ENCODE measurements at places on chromosomes 5 and 9. TPM values are rescaled to one million over a fixed set of nuclear protein-coding genes. Genes with fewer than 3 reads are reported as not detected.

GRCh38 chr5:141743866-141744272 lies 61.8 kb upstream of the ARAP3 start:
- DNase-seq = no peak
- no peak overlapping the region for H3K4me3 ChIP-seq
- no peaks in the 10 kb centered on the region for H3K36me3 ChIP-seq
- H3K27ac ChIP-seq = no peak overlapping the region
- H3K27me3 ChIP-seq = no peaks in the 10 kb centered on the region
- peaks cover 4% of the 10 kb centered on the region for H3K4me1 ChIP-seq

DNA sequence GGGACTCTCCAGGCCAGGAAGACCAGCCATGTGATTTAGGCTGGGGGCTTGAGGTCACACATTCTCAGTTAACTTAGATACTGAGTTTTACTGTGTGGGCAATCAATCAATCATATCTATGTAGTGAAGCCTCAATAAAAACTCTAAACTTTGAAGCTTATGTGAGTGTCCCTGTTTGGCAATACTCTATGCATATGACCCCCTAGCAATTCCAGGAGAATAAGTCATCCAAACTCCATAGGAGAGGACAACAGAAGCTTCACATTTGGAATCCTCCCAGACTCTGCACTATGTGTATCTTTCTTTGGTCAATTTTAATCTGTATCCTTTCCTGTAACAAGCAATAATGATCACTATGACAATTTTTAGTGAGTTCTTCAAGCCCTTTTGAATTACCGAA lies 216.8 kb upstream of the RGMB start:
- H3K27me3 ChIP-seq = no peaks in the 10 kb centered on the region
- H3K36me3 ChIP-seq = no peaks in the 10 kb centered on the region
- H3K4me1 ChIP-seq = no peaks in the 10 kb centered on the region
- no peak overlapping the region for H3K27ac ChIP-seq
- no peak overlapping the region for H3K4me3 ChIP-seq
- no peak for DNase-seq

GRCh38 chr9:126125992-126126409 lies 200.6 kb upstream of the MVB12B start:
- H3K4me1 ChIP-seq = no peaks in the 10 kb centered on the region
- H3K4me3 ChIP-seq = no peak overlapping the region
- no peaks in the 10 kb centered on the region for H3K27me3 ChIP-seq
- no peaks in the 10 kb centered on the region for H3K36me3 ChIP-seq

DNA sequence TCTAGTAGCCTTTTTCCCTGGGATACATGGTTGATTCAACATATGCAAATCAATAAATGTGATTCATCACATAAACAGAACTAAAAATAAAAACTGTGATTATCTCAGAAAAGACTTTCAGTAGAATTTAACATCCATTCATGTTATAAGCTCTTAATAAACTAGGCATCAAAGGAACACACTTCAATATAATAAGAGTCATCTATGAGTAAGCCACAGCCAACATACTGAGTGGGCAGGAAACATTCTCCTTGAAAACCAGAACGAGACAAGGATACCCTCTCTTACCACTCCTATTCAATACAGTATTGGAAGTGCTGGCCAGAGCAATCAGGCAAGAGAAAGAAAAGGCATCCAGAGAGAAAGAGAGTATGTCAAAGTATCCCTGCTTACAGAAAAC lies 239.9 kb downstream of the ATPSCKMT start:
- DNase-seq = no peak
- H3K27ac ChIP-seq = no peak overlapping the region
- H3K36me3 ChIP-seq = no peaks in the 10 kb centered on the region

- no peak for DNase-seq
- H3K27ac ChIP-seq = no peak overlapping the region
- peaks cover 9% of the 10 kb centered on the region for H3K4me1 ChIP-seq
- peaks cover 4% of the 10 kb centered on the region for H3K36me3 ChIP-seq
- H3K27me3 ChIP-seq = no peaks in the 10 kb centered on the region
These were observed 230.2 kb downstream of the AOPEP start for GRCh38 chr9:94956731-94957130.

- H3K36me3 ChIP-seq = peaks cover 29% of the 10 kb centered on the region
- peak; percentile 48 for DNase-seq
- peaks cover 12% of the 10 kb centered on the region for H3K4me1 ChIP-seq
- H3K27me3 ChIP-seq = no peaks in the 10 kb centered on the region
- peak within 1 kb of the TSS; percentile 99 for H3K27ac ChIP-seq
These were observed at the start of gene HMMR for GRCh38 chr5:163460562-163461171. Gene HMMR, plus strand, starts transcription at chr5:163460632. Its CDS starts 61 bp downstream, at chr5:163460693.

GRCh38 chr9:90838581-90839154 lies 37.0 kb downstream of the SYK start:
- no peaks in the 10 kb centered on the region for H3K27me3 ChIP-seq
- H3K36me3 ChIP-seq = no peaks in the 10 kb centered on the region
- no peak for DNase-seq
- no peak overlapping the region for H3K27ac ChIP-seq
- H3K4me3 ChIP-seq = no peak overlapping the region

- no peaks in the 10 kb centered on the region for H3K27me3 ChIP-seq
- no peak for DNase-seq
- no peaks in the 10 kb centered on the region for H3K4me1 ChIP-seq
- H3K27ac ChIP-seq = no peak overlapping the region
These were observed 87.9 kb upstream of the TRIO start for GRCh38 chr5:14054965-14055963.

DNA sequence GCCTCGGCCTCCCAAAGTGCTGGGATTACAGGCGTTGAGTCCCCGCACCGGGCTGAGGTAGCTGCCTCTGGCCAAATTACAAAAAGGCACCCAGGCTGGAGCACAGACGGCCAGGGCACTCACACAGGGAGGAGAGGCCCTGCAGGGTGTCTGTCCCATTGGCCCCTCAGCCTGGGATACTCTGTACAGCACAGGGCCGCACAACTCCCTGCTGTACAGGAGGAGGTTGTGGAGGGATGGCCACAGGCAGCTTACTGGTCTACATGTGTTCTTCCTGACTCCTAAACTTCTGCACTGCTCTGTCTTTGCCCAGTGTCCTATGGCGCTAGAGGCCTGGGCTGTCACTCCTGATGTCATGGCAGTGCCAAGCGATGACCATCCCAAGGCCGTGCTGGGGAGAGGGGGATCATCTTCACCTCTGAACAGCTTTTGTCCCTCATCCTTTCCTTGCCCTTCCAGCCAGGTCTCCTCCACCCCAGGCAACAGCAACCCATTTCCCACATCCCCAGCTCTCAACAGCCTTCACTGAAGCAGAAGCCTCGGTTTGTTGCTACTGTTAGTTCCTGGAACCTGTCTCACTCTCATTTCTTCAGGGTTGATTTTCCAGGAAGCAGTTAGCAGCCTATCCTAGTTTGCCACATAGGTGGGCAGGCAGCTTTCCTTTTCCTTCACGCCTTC lies 1.8 kb upstream of the CNOT6 start:
- DNase-seq = no peak
- H3K4me1 ChIP-seq = peaks cover 24% of the 10 kb centered on the region
- H3K27me3 ChIP-seq = no peaks in the 10 kb centered on the region
- peaks cover 10% of the 10 kb centered on the region for H3K36me3 ChIP-seq
- no peak overlapping the region for H3K4me3 ChIP-seq

GRCh38 chr9:21060919-21061561 lies 16.7 kb downstream of the IFNB1 start:
- H3K36me3 ChIP-seq = no peaks in the 10 kb centered on the region
- H3K27ac ChIP-seq = no peak overlapping the region
- H3K4me3 ChIP-seq = no peak overlapping the region
- no peaks in the 10 kb centered on the region for H3K27me3 ChIP-seq
- peak; percentile 17 for DNase-seq

DNA sequence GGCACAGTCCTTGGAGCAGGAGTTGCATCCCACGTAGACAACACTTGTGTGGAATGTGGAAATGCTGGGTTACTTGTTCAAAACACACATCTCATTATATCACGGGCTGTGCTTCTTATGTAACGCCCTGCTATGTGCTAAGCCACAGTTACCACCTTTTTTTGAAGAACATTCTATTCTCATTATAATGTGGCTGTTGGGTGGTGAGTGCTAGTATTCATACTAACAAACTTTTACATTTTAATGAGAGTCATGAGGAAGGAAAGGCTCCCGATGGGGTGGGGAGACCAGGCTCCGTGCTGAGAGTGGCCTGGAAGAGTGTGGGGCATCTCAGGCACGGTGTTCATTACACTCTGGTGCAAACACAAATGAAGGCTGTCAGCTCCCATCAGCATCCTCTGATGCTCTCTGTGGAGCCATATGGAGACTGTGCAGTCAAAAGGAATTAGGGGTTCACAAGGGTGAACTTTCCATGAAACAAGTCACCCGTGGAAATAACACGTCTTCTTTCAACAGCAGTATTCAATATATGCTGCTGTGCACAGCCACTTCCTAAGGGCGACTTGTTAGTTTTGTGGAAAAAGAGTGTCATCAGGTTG lies 153.1 kb upstream of the RAPGEF1 start:
- DNase-seq = no peak
- H3K27ac ChIP-seq = no peak overlapping the region

DNA sequence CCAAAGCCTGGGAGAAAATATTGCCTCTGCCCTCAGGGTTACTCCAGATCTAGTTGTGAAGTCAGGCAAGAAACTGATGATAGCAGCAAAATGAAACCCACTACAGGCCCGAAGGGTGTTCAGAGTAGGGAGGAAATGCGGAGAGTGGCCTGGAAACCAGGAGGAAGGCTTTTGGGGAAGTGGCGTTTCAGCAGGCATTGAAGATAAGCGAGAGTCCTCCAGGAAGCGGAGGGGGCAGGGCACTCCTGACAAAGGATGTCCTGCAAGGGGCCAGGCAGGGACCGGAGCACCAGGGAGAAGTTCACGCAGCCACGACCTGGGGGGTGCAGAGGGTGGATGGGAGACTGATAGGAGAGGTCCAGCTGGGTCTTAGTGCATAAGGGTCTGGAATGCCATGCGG lies 7.8 kb upstream of the FOXI1 start:
- H3K4me3 ChIP-seq = no peak overlapping the region
- no peak overlapping the region for H3K27ac ChIP-seq
- peak; percentile 9 for DNase-seq
- no peaks in the 10 kb centered on the region for H3K4me1 ChIP-seq
- no peaks in the 10 kb centered on the region for H3K36me3 ChIP-seq

GRCh38 chr9:121631978-121632418 lies 19.4 kb upstream of the DAB2IP start:
- H3K4me3 ChIP-seq = no peak overlapping the region
- no peaks in the 10 kb centered on the region for H3K27me3 ChIP-seq
- peaks cover 4% of the 10 kb centered on the region for H3K4me1 ChIP-seq
- no peak for DNase-seq
- H3K27ac ChIP-seq = no peak overlapping the region
- H3K36me3 ChIP-seq = no peaks in the 10 kb centered on the region

DNA sequence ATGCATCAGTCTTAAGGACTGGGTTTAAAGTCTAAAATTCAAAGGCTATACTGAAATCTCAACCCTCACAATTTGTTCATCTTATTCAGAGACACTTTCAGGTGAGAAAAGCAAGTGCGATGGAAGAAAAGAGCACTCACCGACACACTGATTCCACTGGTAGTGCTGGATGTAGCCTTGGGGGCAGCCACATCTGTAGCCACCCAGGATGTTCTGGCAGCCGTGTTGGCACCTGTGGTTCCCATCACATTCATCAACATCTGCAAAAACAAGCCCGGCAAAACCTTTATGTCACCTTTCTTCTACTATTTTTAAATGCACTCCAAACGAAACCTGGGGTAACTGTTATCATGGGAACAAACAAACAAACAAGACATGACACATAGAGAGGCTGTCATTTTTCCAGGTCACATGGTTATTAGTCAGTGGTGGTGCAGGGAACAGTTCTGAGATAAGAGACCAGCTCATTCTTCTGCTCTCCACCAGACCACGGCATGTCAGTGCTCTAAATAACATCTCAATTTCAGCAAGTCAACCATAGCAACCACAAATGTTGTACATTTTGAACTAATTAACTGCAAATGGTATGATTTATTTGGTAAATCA lies 188.4 kb downstream of the SLC12A2 start:
- H3K4me1 ChIP-seq = peaks cover 11% of the 10 kb centered on the region
- no peak overlapping the region for H3K4me3 ChIP-seq
- H3K27ac ChIP-seq = no peak overlapping the region
- H3K27me3 ChIP-seq = no peaks in the 10 kb centered on the region
- DNase-seq = peak; percentile 31

Gene PCDHB6
- total RNA-seq = 0.52 TPM

Gene IL13
- not detected for total RNA-seq

Gene CARTPT
- not detected for total RNA-seq
